RKO (cell line): ENCODE measurements at places on chromosomes 7 and 10.

GRCh38 chr10:93718937-93719725, 16.7 kb upstream of the FRA10AC1 start:
- DNase-seq = no peak

- no peak for DNase-seq
These were observed 72.7 kb downstream of the TMEM130 start for GRCh38 chr7:98797150-98797549.

DNA sequence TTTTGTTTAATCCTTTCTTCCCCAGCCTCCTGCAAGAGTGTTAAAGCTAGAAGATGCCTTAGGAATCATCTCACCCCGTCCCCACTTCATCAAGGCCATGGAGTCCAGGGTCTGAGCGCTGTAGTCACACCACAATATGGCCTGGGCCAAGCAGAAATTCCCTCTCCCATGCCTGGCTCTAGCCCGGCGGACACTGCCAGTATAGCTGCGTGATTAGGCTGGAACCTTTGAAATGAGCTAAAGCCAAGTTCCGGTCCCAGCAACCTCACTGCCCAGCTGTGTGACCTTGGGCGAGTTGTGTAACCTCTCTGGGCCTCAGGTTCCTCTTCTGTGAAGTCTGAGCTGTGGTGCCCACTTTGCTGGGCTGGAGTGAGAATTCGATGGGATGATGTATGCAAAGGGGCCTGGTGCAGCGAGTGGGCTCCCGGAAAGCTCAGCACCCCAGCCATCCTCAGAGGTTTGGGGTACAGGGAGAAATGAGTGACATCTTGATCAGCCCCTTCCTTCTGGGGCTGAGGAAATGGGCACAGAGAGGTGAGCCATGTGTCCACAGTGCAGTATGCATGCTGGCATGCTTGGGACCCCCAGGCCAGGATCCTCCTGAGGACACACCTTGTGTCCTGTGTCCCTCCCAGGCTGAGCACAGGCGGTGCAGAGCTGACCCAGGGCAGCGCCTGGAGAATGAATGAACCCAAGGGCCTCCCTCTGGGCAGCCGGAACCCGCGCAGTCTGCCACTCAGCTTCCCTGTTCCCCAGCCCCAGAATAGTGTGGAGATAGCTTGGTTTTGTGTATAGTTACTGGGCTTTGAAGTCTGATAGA, 118.6 kb downstream of the ZMIZ1 start:
- no peak for DNase-seq

DNA sequence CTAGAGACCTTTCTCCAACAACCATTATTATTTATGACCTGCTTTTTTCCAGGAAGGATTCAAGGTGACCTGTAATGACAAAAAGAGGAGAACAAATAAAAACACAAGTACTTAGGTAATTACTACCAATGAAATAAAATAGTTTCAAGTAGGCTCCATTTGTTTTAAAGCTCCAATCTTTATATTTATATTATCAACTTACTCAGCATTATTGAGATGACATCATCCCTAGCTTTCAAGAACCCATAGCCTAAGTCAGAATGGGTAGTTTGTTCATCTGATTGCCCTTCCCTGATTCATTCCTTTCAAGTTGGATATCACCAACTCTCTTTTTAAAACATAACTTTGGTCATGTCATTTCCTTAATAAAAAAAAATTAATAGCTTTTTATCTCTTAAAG, 131.5 kb downstream of the GRM3 start:
- no peak for DNase-seq

DNA sequence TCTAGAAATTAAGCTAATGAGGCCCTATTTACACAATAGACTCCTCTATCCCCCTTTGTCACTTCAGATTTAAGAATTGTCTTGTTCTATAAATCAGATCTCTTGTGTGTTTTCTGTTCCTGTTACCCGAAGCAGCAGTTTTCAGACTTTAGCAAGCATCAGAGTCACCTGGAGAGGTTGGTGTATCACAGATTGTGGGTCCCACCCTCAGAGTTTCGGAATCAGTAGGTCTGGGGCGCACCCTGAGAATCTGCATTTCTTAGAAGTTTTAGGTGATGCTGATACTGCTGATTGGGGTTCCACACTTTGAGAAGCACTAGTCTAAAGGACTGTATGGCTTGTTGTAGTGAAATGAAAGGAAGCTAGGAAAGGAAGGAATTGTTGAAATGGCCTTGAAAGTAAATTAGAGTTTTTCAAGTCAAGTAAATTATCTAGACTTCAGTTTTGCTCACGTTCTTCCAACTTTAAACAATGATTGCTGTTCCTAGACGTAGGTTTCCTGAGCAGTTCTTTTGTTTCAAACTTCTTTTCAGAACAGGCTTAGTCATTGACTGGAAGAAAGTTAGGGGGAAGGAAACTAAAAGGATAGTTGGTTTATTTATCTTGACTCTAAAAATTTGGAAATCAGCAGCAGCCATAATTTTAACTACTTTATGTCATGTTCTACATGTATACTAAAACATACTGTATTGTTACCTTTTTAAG, 15.7 kb downstream of the BPGM start:
- DNase-seq = no peak

DNA sequence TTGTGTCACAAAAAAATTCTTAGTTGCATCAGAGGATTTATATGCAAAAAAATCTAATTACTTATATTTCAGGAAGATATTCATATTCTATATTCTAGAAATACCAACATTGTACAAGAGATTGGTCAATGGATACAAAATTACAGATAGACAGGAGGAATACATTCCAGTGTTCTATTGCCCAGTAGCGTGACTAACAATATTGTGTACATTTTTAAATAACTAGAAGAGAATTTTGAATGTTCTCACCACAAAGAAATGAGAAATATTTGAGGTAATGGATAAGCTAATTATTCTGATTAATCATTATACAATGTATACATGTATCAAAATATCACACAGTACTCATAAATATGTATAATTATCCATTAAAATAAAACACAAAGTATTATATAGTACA, 253.3 kb downstream of the IPMK start:
- DNase-seq = no peak

GRCh38 chr7:145986248-145986874, 130.2 kb upstream of the CNTNAP2 start:
- no peak for DNase-seq
